ENCODE measurements at places on chromosomes 7 and 10.

DNA sequence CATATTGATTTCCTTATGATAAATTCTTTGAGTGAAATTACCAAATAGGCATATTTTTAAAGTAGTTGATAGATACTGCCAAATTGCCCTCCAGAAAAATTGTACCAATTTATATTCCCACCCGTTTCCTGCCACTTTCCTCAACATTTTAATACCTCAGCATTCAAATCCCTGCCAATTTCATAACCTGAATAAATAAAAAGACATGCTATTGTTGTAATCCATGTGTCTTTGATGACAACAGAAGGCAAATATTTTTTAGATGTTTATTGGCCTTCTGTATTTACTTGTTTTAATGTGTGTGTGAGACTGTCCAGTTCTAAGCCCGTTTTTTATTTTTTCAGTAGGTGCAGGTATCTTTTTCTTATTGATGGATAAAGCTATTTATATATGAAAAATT is 71.7 kb downstream of the TEX36 start:
- no peak for DNase-seq

DNA sequence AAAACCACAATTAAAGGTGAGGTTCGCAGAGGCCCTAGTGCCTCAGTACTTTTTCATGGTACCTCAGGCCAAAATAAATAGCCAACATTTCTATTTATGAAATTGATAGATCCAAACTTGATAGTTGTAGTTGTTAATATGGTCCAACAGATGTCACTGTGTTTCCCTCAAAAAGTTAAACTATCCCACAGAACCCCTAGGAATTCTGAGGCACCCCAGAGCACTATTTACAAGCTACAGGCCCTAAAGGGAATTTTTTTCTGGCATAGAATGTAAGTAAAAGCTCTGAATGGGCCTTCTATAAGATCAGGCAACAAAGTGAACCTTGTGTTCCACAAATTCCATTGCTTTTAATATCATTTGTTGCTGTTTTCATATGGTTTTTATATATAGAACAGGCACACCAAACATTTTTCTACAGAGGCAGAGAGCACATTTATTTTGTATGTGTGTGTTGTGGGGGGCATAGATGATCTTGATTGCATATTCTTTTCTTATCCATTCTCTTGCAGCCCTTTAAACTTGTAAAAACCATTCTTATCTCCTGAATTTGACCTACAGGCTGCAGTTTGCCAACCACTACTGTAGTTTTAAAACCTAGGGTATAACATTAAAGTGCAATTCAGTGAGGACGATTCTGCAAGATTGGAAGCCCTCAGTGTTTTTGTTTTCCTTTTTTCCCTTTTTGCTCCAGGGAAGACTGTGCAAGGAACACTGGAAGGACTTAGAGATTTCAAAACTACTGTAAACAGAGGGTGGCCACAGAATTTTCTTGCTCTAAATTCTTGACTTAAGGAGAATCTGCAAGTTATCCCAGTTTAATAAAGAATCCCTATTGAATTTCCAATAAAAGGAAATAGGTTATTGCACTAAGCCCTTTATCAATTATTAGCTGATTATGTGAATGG is 3.5 kb upstream of the ARL4A start:
- peak; percentile 61 for DNase-seq

- DNase-seq, result peak; percentile 63
These were observed 18.7 kb downstream of the AKR1C1 start for GRCh38 chr10:4981722-4982471.

- no peak for DNase-seq
These were observed 2.0 kb upstream of the LRRC4 start for GRCh38 chr7:128033246-128033645.

- no peak for DNase-seq
These were observed 16.0 kb upstream of the DNTT start for GRCh38 chr10:96288151-96288621.

DNA sequence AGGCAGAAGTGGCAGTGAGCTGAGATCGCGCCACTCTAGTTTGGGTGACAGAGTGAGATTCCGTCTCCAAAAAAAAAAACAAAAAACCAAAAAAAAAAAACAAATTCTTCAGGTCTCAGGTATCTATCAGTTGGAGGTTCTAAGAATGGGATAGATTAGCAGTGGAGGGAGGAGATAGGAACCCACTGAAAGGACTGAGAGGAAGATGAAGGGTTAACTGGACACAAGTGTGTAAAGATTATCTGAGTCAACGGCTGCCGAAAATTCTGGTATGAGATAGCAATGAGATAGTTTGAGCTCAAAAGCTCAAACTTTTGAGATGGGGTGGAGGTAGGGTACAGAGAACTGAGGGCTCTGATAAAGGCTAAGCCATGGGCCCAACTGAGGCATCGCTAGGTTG is 12.8 kb downstream of the ZNF467 start:
- DNase-seq, result no peak

DNA sequence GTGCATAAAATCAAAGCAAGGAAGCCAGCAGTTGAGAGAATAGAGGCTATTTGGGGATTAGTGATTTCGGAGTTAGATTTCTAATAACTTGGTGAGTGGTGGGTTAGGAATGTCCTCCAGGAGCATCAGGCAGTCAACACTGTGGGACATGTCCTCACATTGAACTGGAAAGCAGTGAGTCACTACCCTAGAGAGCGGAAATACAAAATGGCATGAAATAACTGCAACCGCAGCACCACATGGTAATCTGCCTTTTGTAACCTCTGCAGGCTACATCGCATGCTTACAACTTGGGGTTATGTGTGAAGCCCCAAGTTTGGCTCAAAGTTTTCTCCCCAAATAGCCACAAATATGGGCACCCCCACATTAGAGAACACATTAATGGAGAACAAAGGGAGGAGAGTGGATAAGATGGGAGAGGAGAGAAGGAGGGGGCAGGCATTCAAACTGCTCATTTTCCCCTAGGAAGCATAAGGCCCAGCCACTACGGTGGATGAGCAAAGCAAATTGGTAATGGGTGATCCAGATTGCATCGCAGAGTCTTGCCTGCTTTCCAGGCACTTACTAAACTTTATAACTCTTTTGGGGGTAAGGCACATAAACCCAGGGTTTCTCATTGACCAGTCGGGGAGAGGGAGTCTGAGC is 22.0 kb upstream of the SLF2 start:
- peak; percentile 98 for DNase-seq

- no peak for DNase-seq
These were observed 10.7 kb upstream of the REPIN1 start for GRCh38 chr7:150357771-150358427.

GRCh38 chr7:122525355-122525754 is 173.6 kb downstream of the RNF133 start:
- no peak for DNase-seq

- DNase-seq, result peak; percentile 70
These were observed 52.2 kb upstream of the SEC61G start for GRCh38 chr7:54811041-54811845.

- peak; percentile 82 for DNase-seq
These were observed 8.8 kb downstream of the STK17A start for GRCh38 chr7:43591558-43592180.

- no peak for DNase-seq
These were observed 3.1 kb downstream of the JCAD start for GRCh38 chr10:30056281-30056680.

DNA sequence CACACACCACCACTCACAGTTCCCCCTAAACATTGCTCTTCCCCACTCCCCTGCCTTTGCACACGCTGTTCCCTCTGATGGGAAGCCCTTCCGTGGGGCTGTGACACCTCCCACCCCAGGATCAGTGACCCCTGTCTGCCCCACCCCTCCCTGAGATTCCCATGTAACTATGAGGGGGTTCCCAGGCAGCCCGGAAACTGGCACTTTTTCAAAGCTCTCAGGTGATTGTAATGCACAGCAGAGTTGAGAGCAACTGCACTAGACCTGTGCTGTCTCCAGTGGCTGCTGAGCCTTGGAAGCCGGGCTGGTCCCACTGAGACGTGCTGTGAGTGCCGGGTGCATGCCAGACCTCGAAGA is 29.8 kb downstream of the GPRIN2 start:
- DNase-seq, result peak; percentile 53

GRCh38 chr10:62590306-62590705 is 214.2 kb upstream of the ADO start:
- DNase-seq, result peak; percentile 35

DNA sequence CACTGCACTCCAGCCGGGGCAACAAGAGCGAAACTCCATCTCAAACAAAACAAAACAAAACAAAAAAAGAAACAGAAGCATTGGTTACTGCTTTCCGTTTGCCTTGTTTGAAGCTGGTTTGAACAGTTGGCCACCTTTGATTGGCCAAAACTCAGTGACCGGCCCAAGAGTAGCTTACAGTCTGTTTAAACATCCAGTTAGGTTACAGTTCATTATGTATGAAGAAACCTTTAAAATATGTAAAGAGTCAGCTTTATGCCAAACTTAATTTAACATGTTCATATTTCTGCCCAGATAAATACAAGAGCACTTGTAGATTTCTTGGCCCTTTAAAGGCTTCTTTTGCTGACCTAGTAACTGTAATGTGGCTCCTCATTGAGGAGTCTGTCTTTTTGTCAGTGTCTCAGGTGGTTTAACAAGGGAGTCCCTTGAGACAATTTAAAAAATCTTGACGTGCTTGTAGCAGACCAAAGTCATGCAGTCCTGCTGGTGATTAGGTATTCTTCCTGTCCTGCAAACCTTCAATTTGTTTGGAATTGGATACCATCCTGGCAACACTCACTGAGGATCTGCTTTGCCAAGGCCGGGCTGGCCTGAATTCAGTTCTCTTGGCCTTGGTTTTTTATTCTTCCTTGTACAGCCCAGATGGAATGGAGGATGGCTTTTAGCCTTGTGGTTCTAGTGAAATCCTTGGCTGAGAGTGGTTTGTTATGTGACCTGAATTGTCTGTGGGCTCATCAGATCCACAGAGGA is 128.9 kb downstream of the PLXDC2 start:
- DNase-seq, result no peak

DNA sequence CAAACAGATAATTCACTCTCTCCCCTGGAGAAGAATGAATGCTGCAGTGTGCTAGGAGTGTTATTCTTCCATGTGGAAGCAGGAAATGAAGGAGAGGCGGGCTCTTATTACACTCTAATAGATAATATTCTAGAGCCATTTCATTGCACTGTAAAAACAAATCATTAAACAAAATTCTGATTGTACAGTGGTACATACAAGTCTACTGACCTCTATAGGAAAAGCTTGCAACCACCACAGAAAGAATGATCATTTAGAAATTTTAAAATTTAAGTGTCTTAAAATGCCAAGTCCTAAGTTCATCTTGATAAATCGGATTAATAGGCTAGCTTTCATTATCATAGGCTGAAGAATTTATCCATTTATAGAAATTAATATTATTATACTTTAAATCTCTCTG is 960.3 kb upstream of the LRRN3 start:
- DNase-seq, result peak; percentile 32

DNA sequence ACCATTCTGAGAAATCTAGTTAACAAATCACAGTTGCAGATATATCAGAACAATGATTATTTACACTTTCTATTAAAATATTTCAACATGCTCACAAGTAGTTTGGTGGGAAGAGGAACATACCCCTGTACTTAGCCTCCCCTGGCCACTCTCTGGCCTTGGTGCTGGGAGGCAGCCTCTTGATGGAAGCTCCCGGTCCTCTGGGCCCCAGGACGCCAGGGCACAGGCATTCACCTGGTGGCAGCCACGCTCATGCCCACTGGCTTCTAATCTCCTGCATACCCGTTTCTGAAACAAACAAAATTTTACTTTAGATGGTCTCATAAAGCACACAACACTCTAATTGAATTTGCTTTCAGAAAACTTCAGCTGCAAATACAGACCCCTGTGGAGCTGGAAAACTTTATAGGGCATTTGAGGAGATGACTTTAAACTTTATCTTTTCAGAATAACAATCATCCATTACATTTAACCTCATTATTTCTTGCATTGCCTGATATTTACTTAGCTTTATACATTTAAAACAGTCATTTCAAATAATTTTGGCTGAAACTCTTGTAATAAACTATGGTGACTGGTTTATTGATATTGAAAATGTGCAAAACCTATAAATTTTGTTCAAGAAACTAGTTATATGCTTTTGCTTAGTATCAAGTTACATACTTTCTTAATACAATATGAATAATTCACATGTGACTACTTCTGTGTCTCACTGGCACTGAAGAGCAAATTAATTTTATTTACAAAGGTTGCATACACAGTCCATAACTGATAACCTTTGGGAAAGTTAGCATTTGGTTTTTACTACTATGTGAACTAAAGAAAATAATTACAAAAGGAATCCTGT is 30.8 kb downstream of the C10orf143 start:
- no peak for DNase-seq

DNA sequence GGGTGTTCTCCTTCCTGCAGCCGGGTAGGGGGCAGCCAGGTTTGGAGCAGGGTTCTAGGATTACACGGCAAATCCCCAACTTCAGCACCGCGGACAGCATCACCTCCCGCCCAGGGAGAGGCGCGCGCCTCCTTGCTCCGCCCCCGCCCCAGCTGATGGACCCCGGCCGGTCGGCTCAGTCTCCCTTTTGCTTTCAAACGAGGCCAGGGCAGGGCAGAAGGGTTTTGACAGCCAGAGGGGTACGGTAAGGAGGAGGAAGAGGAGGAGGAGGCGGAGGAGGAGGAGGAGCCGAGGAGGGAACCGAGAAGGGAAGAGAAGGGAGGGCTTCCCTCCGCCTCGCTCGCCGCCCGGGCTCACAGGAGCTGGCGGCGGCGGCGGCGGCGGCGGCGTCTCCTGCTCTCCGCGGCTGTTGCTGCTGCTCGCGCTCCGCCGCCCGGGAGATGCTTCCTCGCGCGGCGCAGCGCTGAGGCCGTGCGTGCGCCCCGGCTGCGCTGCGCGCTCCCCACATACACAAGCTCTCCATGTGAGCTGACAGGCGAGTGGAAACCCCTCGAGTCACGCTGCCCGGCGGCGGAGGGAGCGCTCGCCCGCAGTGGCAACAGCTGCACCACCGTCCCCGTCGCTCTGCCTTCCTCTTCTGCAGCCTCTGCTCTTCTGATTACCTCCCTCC is 615 bp upstream of the CNTNAP2 start:
- no peak for DNase-seq

DNA sequence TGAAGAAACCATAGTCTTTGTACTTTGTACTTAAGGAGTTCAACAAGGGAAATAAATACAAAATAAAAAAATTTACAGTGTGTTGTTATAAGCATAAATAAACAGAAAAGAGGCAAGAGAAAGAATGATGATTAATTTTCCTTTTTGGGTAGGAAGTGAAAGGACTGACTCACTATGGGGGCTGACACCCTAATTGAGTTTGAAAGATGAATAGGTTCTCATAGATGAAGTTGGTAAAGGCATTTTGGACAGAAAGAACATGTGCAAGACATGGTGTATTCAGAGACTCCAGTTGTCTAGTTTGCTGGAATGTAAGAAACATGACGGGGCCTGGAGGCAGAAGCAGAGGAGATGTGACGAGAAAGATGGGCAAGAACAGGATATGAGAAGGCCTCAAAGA is 83.7 kb downstream of the VPS50 start:
- peak; percentile 38 for DNase-seq

GRCh38 chr7:16874066-16874465 is 7.7 kb downstream of the AGR3 start:
- no peak for DNase-seq

GRCh38 chr7:135723411-135723810 is 4.6 kb downstream of the SLC13A4 start:
- DNase-seq, result no peak

Measured in ELR (cell line).